ENCODE measurements at places on chromosomes 3 and 15. TPM values are rescaled to one million over a fixed set of nuclear protein-coding genes. Genes with fewer than 3 reads are reported as not detected.

C2CD4A gene
- total RNA-seq = not detected

FANCD2OS gene
- not detected for total RNA-seq

ADAMTS17 gene
- not detected for total RNA-seq

PP2D1 gene
- not detected for total RNA-seq

GOLGA8T gene
- 0.06 TPM for total RNA-seq

GRCh38 chr3:148924562-148924961 lies 59.5 kb downstream of the CPA3 start:
- DNase-seq = peak; percentile 38

- DNase-seq = peak; percentile 88
Observed at GRCh38 chr15:76196269-76197231, 114.7 kb downstream of the ETFA start.

- no peak for DNase-seq
Observed at GRCh38 chr3:147956615-147957014, 547.5 kb downstream of the ZIC1 start.

GRCh38 chr15:34182942-34183341 lies 27.0 kb downstream of the KATNBL1 start:
- no peak for DNase-seq

- no peak for DNase-seq
Observed at GRCh38 chr15:83766339-83766738, 112.4 kb downstream of the ADAMTSL3 start.

- peak; percentile 39 for DNase-seq
Observed at GRCh38 chr3:72245183-72245811, 460.3 kb upstream of the PROK2 start.

DNA sequence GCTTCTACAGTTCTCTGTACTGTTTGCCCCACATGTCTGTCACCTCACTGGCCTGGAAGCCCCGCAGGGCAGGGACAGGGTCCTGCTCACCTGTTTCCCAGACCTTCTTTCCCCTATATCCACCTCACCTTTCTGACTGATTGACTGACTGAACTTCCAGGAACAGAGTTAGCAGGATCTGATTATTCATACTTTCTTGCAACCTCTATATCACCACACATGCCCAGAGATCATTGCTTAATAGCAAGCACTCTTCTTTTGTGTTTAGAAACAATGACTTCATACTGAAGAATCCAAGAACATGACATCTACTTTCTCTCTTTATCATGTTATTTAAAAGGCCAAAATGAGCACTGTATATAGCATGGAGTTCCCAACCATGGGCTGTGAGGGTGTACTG lies 18.0 kb upstream of the CLEC3B start:
- no peak for DNase-seq

DNA sequence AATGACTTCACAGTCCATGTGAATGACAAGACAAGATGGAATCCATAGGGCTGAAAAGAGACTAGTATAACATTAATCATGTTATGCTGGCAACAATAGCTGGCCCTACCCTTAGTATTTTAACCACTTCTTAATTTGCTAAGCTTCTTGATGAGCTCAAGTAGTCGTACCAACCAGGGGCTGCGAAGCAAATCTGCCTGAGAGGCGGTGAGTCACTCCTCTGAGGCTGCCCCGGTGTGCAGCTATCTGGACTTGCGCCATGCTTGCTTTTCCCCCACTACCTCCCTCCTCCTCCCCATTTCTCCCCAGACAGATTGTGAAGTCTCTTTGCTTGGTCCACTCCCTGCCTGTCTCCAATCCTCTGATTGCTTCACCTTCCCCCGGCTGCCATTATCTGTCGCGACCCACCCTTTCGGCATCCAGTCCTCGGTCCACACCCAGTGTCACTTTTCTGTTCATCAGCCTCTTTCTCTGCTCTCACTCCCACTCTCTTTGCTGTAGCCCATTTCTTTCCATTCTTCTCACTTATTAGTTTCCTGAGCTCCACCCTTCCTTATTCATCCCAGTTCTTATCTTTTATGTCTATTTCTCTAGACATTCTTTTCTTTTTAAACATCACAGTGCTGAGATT lies 42.7 kb downstream of the DUT start:
- DNase-seq = peak; percentile 88

DNA sequence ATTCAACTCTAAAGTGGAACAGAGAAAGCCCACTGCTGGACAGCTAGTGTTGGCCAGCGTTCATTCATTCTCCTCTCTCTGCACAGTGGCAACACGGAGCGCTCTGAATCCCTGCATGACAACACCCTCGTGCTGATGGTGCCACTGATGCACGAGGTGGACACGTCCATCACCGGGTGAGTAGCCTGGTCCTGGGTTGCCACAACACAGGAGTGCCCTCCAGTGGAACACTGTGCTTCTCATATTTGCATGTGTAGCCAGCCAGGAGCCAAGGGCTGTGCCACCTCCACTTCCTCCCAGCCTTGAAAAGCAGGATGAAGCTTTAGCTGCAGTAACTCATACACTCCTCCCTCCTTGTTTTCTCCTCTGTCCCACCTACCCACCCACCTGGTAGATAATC lies 120.0 kb upstream of the CTDSPL start:
- DNase-seq = peak; percentile 50

GRCh38 chr3:58161435-58162398 lies 49.1 kb downstream of the DNASE1L3 start:
- peak; percentile 94 for DNase-seq

GRCh38 chr3:69058180-69058946 lies 6.2 kb upstream of the TMF1 start:
- no peak for DNase-seq

- DNase-seq = peak; percentile 84
Observed at GRCh38 chr3:24704496-24704895, 209.8 kb upstream of the THRB start.

- DNase-seq = no peak
Observed at GRCh38 chr3:44467241-44467640, 10.2 kb downstream of the ZNF445 start.

DNA sequence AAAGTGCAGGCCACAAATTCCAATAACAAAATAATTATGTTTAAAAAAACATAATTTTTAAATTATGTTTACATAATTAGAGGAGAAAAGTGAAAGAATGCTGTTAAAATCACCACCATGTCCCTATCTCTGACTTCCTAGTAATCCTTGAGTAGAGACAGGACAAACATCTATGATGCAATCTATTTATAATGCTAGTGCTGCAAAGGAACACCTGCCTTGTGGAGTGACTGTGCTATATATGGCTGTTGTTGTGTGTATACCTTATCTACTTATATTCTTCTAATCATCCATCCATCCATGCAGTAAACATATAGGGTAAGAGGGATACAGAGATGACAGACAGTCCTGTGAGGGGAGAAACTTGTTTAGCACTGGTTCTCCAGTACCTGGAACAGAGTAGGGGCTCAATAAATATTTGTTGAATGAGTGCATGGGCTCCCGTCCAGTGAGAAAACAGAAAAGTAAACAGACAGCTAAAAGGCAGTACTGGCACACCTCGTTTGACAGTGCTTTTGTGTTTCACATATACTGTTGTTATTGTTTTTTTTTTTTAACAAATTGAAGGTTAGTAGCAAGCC lies 229.3 kb upstream of the UBE2E1 start:
- DNase-seq = no peak

- DNase-seq = no peak
Observed at GRCh38 chr3:142817897-142818296, 71.0 kb downstream of the PCOLCE2 start.

DNA sequence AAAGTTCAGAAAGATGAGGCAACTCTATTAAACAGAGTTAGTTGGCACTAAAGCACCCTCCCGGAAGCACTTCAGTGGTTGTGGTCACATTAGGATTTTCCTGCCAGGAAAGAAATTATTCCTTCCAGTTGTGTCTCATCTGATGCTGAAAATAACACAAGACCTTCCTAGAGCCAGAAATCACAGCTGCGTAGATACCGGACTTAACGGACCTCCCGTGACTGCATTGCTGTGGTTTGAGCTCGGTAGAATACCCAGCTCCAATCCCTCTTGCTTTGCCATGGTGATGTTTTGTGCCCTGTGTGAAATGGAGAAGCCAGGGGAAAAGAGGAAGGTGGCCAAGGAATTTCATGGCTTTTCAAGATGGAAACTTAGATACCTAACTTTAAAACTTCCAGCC lies 215.0 kb upstream of the IGF1R start:
- peak; percentile 31 for DNase-seq

DNA sequence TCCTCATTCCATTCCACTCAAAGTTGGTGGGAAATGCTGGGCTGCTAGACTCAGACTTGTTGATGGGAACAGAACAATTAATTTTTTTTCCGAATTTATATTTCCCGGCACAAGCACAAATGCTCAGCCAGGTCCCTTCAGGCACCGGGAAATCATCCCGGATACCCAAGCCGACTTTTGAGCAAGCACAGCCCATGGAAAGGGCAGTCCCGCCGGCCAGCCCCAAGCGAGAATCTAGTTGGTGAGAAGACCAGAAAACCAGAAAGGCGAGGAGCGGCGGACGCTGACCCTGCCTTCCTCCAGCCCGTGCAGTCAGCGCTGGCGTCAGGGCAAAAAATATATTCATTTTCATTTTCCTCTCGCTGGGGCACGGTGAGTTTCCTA lies 763 bp upstream of the ZIC4 start:
- DNase-seq = no peak

GRCh38 chr15:52012210-52012609 lies 6.8 kb upstream of the MAPK6 start:
- no peak for DNase-seq

GRCh38 chr15:31374489-31374888 lies 47.9 kb downstream of the KLF13 start:
- DNase-seq = no peak

DNA sequence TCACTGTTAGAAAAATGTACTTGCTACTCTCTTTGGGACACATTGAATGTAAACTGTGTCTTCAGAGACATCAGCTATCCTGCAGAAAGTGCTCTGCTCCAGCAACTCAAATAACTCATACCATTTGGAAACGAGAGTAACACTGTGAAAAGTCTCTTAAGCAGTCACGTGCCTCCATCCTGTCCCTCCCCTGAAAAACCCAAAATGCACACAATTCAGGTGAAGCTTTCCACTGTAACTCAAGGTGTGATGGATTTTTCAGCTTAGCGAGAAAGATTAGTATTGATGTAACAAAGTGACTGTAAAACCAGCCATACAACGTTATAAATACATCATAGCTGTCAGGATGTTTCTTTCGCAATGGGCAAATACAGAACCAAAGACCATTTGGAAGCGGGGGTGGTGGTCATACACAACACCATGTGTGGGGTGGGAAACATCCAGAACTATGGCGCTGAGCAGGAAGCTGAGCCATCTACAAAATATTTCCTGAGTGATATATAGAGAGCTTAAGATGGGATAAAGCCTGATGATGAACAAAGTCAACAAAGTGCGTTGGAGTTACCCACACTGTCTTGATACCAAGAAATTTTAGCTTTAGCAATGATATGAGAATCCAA lies 332.3 kb downstream of the FOXP1 start:
- peak; percentile 94 for DNase-seq
